ENCODE measurements at places on chromosomes 6 and 20. TPM values are rescaled to one million over a fixed set of nuclear protein-coding genes. Genes with fewer than 3 reads are reported as not detected.
A peak's percentile ranks its signal among the peaks of the same experiment; 100 is the strongest.

- no peak overlapping the region for H3K27ac ChIP-seq
- H3K27me3 ChIP-seq: no peaks in the 10 kb centered on the region
- no peaks in the 10 kb centered on the region for H3K36me3 ChIP-seq
- H3K4me3 ChIP-seq: no peak overlapping the region
Observed at GRCh38 chr20:63586797-63587196, 12.8 kb upstream of the HELZ2 start.

DNA sequence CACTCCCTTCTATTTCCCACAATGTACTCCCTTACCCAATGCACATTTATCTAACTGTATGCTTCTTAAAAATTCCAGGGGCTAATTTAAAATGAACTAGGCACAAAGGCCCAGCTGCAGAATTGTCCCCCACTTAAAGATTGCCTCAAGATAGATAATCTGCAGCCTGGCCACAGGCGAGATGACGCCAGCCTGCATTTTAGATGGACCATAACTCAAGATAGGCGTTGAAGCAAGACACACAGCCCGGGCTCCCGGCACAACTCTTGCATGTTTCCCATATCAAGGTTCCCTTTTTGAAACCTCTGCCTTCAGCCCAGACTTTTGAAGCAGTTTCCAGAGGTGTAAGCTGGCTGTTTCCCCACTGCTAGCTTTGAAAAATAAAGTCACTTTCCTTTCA lies 3.2 kb upstream of the REPS1 start:
- no peak for DNase-seq
- H3K27me3 ChIP-seq: no peaks in the 10 kb centered on the region
- no peak overlapping the region for H3K27ac ChIP-seq
- H3K36me3 ChIP-seq: no peaks in the 10 kb centered on the region

DNA sequence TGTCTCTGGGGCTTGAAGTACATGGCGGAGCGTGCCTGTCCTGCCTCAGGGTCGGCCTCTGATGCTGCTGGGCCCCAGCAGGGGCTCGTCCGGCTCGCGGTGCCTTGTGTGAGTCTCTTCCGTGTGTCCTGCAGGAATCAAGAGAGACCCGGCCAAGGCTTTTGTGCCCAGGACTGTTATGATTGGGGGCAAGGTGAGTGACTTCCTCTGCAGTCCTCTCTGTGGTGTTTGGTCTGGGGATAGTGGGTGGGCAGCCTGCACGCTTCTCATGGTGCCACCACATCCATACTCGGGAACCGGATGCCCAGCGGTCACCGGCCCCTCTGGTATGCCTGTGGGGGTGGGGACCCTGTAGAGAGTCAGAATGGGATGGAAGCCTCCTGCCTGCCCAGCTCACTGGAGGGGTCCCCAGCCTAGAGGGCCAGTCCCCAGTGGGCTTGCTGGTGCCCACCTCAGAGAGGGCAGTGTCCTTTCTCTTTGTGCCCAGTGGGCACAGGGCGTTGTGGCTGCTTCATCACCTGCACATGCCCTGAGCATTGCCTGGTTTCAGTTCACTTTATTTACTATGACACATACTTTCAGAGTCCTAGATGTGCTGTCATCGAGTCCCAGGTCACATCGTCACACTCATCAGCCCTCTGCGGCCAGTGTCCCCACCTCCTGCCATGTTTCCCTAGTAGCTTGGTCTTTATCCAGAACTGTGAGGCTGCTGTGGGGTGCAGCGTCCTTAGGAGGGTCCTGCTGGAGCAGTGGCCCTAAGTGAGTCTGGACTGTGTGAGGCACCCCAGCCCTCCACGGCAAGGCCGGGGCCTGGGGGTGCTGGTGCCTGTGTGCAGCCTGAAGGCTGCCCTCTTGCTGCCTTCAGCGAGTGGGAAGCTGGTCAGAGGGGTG lies 40.7 kb downstream of the PYGB start:
- H3K4me3 ChIP-seq: no peak overlapping the region
- H3K27ac ChIP-seq: no peak overlapping the region
- no peaks in the 10 kb centered on the region for H3K27me3 ChIP-seq
- no peaks in the 10 kb centered on the region for H3K36me3 ChIP-seq
- DNase-seq: no peak
- H3K4me1 ChIP-seq: no peaks in the 10 kb centered on the region

- no peak overlapping the region for H3K27ac ChIP-seq
- no peaks in the 10 kb centered on the region for H3K27me3 ChIP-seq
- no peaks in the 10 kb centered on the region for H3K36me3 ChIP-seq
- H3K4me3 ChIP-seq: no peak overlapping the region
- no peaks in the 10 kb centered on the region for H3K4me1 ChIP-seq
Observed at GRCh38 chr6:48087448-48087847, 23.5 kb downstream of the PTCHD4 start.

- H3K27me3 ChIP-seq: no peaks in the 10 kb centered on the region
- H3K36me3 ChIP-seq: no peaks in the 10 kb centered on the region
Observed at GRCh38 chr6:5930143-5930770, 76.5 kb downstream of the NRN1 start.

ADGRB3 gene
- 1.5 TPM for total RNA-seq

- no peak for DNase-seq
- H3K4me3 ChIP-seq: no peak overlapping the region
- no peaks in the 10 kb centered on the region for H3K27me3 ChIP-seq
- no peaks in the 10 kb centered on the region for H3K36me3 ChIP-seq
- no peak overlapping the region for H3K27ac ChIP-seq
Observed at GRCh38 chr20:51345601-51346101, 196.9 kb downstream of the NFATC2 start.

- no peaks in the 10 kb centered on the region for H3K36me3 ChIP-seq
- no peak overlapping the region for H3K27ac ChIP-seq
- H3K27me3 ChIP-seq: no peaks in the 10 kb centered on the region
- H3K4me3 ChIP-seq: no peak overlapping the region
Observed at GRCh38 chr20:40435146-40435895, 253.7 kb downstream of the MAFB start.

DNA sequence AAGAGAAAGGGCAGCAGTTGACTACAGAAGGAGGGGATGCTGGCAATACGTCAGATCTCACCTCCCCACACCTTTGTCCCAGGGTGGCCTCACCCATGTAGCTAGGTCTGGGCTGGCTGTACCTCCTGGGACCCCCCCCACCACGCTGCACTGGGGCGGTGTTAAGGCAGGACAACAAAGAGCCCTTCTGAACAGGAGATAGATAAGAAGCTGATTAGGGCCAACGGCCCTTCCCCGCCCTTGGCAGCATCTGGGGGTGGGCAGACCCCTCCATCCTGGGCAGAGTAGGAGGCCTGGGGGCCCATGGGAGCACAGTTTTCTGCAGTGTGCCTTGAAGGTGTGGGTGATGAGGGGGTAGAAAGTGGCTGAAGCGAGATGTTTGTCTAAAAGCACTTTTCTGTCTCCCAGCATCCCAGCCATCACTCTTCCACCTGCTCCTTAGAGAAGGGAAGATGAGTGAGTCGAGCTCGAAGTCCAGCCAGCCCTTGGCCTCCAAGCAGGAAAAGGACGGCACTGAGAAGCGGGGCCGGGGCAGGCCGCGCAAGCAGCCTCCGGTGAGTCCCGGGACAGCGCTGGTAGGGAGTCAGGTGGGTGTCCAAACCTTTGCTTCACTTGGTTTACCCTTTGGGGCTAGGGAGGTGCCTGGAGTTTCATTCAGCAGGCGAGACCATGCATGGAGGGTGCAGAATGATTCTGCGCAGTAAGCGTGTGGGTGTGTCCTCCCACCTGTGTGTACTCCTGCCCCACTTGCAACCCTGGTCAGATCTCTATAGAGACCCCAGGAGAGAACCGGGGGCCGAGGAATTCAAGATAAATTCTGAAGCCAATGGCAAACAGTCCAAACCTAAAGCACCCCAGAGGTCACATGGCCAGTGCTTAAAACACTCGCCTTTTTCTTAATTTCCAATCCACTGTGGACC lies 3.9 kb downstream of the HMGA1 start:
- no peaks in the 10 kb centered on the region for H3K27me3 ChIP-seq
- peak overlapping the region; percentile 98 for H3K4me3 ChIP-seq
- H3K4me1 ChIP-seq: peaks cover 31% of the 10 kb centered on the region
- H3K27ac ChIP-seq: peak overlapping the region; percentile 70
- H3K36me3 ChIP-seq: peaks cover 11% of the 10 kb centered on the region
- no peak for DNase-seq

- DNase-seq: no peak
- no peaks in the 10 kb centered on the region for H3K4me1 ChIP-seq
- H3K36me3 ChIP-seq: no peaks in the 10 kb centered on the region
- H3K27ac ChIP-seq: no peak overlapping the region
- H3K27me3 ChIP-seq: no peaks in the 10 kb centered on the region
- H3K4me3 ChIP-seq: no peak overlapping the region
Observed at GRCh38 chr20:9051508-9051907, 17.4 kb upstream of the PLCB4 start.

DNA sequence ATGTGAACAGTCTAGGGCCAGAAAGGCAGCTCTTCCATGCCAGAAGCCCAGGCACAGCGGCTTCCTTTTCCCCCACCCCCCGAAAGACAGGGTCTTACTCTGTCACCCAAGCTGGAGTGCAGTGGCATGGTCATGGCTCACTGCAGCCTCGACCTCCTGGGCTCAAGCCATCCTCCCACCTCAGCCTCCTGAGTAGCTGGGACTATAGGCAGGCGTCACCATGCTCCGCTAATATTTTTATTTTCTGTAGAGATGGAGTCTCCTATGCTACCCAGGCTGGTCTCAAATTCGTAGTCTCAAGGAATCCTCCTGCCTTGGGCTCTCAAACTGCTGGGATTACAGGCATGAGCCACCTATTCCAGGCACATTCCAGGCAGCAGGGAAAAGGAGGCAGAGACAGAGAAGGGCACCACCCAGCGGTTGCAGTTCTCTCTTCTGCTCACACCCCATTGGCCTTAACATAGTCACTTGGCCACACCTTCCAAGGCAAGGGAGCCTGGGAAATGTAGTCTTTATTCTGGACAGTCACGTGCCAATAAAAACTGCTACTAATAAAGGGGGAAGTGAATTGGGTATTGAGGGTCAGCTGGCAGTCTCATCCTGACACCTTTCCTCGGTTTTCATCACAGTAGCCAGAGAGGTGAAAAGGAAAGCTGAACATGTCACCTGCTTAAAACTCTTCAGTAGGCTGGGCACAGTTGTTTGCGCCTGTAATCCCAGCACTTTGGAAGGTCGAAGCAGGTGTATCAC lies 205.9 kb downstream of the ZMYND8 start:
- H3K27ac ChIP-seq: no peak overlapping the region
- H3K27me3 ChIP-seq: no peaks in the 10 kb centered on the region

- H3K36me3 ChIP-seq: no peaks in the 10 kb centered on the region
- DNase-seq: no peak
- H3K4me3 ChIP-seq: no peak overlapping the region
- H3K4me1 ChIP-seq: peaks cover 27% of the 10 kb centered on the region
- H3K27ac ChIP-seq: no peak overlapping the region
Observed at GRCh38 chr6:100459592-100460184, 5.0 kb downstream of the SIM1 start.

GPR6 gene
- total RNA-seq: not detected

GRCh38 chr6:25749837-25750236 lies 4.7 kb upstream of the SLC17A4 start:
- no peaks in the 10 kb centered on the region for H3K36me3 ChIP-seq
- H3K27me3 ChIP-seq: no peaks in the 10 kb centered on the region
- no peak overlapping the region for H3K27ac ChIP-seq
- H3K4me3 ChIP-seq: no peak overlapping the region
- no peak for DNase-seq
- H3K4me1 ChIP-seq: no peaks in the 10 kb centered on the region

- no peaks in the 10 kb centered on the region for H3K27me3 ChIP-seq
- H3K27ac ChIP-seq: no peak overlapping the region
- no peak overlapping the region for H3K4me3 ChIP-seq
- DNase-seq: no peak
- H3K4me1 ChIP-seq: no peaks in the 10 kb centered on the region
Observed at GRCh38 chr6:105886066-105886813, 199.9 kb upstream of the PRDM1 start.

KIF25 gene
- 1.2 TPM for total RNA-seq

TXLNB gene
- total RNA-seq: 0.06 TPM

DNA sequence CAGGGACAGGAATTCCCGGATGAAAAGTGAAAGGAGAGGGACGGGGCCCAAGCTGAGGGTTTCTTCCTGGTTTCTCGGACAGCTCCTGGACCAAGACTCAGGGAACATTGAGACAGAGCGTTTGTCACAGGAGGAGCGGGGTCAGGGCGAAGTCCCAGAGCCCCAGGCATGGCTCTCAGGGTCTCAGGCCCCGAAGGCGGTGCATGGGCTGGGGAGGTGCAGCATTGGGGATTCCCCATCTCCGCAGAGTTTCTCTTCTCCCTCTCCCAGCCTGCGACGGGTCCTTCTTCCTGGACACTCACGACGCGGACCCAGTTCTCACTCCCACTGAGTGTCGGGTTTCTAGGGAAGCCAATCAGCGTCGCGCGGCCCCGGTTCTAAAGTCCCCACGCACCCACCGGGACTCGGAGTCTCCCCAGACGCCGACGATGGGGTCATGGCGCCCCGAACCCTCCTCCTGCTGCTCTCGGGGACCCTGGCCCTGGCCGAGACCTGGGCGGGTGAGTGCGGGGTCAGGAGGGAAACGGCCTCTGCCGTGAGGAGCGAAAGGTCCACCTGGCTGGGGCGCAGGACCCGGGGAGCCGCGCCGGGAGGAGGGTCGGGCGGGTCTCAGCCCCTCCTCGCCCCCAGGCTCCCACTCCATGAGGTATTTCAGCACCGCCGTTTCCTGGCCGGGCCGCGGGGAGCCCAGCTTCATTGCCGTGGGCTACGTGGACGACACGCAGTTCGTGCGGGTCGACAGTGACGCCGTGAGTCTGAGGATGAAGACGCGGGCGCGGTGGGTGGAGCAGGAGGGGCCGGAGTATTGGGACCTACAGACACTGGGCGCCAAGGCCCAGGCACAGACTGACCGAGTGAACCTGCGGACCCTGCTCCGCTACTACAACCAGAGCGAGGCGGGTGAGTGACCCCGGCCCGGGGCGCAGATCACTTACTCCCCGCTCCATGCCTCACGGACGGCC lies 54.6 kb upstream of the POLR1H start:
- DNase-seq: peak; percentile 46
- H3K36me3 ChIP-seq: no peaks in the 10 kb centered on the region
- peaks cover 73% of the 10 kb centered on the region for H3K27me3 ChIP-seq

GRCh38 chr6:13859871-13860555 lies 45.7 kb upstream of the MCUR1 start:
- no peaks in the 10 kb centered on the region for H3K27me3 ChIP-seq
- no peak for DNase-seq
- no peaks in the 10 kb centered on the region for H3K36me3 ChIP-seq
- H3K4me1 ChIP-seq: no peaks in the 10 kb centered on the region
